ENCODE measurements at places on chromosomes 7 and 10. TPM values are rescaled to one million over a fixed set of nuclear protein-coding genes. Genes with fewer than 3 reads are reported as not detected.

HNRNPH3 gene
- 19.8 TPM for total RNA-seq

MEOX2 gene
- 2.1 TPM for total RNA-seq

AOAH gene
- total RNA-seq, result 0.51 TPM

ABCB4 gene
- total RNA-seq, result under 0.01 TPM

CTTNBP2 gene
- total RNA-seq, result 0.63 TPM

EGR2 gene
- total RNA-seq, result not detected

STRA8 gene
- total RNA-seq, result not detected

ZNF804B gene
- not detected for total RNA-seq

Measured in dermis microvascular lymphatic vessel endothelial cell (primary cell).